SHP77 treated with DMSO at 0.1 percent for 48 hours (cell line): ENCODE measurements at places on chromosomes 7 and 10.

GRCh38 chr10:83397806-83398205, 741.5 kb upstream of the GHITM start:
- no peak for DNase-seq

DNA sequence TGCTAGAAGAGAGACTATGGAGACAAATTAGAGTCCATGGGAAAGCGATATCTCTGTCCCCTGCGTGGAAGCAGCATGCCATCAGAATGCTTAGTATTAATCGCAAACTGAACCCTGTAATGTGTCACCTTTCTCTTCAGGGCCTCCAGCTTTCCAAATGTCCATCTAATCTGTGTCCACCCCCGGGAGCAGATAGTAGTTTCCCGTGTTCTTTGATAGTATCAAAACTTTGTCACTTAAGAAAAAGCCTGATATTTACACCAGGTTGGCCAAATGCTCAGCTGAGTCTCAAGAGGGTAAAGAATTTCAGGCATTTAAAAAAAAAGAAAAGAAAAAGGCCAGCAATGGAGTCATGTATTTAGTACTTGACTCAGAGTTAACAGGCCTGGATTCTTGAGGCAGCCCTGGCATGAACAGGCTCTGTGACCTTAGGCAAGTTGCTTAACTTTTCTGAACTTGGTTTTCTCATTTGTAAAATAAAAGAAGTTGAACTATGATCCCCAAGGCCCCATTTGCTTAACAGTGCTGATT, 10.4 kb upstream of the GSAP start:
- DNase-seq: no peak

- DNase-seq: no peak
Measured at GRCh38 chr7:45984386-45985295, 63.6 kb upstream of the IGFBP3 start.

DNA sequence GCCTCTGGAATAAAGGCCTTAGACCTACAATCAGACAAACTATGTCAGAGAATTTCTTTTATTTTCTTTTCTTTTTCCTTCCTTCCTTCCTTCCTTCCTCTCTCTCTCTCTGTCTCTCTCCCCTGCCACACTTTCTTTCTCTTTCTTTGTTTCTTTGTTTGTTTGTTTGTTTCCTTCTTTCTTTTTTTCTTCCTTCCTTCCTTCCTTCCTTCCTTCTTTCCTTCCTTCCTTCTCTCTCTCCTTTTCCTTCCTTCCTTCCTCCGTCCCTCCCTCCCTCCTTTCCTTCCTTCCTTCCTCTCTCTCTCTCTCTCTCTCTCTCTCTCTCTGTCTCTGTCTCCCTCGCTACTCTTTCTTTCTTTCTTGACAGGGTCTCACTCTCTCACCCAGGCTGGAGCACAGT, 242.6 kb downstream of the GATA3 start:
- DNase-seq: no peak
